ENCODE measurements at places on chromosomes 7 and 10.

- DNase-seq, result no peak
These were observed 448.9 kb upstream of the FZD8 start for GRCh38 chr10:36091007-36091406.

DNA sequence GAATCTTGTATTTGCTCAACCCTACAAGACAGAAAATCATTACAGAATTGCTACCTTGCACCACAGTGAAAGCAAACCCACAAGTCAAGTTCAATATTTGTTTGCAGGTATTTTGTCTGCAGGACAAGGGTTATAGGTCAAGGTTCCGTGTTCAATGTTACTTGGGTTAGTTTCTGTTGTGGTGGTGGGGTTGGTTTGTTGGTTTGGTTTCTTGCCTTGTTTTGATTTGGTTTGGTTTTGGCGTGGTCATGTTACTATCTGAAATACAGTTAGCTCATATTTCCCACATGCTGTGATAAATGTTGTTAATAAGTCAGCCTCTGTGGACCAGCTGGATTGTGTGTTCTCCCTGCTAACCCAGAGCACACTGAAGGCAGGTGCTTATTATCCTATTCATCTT lies 75.6 kb upstream of the INSIG1 start:
- DNase-seq, result no peak

DNA sequence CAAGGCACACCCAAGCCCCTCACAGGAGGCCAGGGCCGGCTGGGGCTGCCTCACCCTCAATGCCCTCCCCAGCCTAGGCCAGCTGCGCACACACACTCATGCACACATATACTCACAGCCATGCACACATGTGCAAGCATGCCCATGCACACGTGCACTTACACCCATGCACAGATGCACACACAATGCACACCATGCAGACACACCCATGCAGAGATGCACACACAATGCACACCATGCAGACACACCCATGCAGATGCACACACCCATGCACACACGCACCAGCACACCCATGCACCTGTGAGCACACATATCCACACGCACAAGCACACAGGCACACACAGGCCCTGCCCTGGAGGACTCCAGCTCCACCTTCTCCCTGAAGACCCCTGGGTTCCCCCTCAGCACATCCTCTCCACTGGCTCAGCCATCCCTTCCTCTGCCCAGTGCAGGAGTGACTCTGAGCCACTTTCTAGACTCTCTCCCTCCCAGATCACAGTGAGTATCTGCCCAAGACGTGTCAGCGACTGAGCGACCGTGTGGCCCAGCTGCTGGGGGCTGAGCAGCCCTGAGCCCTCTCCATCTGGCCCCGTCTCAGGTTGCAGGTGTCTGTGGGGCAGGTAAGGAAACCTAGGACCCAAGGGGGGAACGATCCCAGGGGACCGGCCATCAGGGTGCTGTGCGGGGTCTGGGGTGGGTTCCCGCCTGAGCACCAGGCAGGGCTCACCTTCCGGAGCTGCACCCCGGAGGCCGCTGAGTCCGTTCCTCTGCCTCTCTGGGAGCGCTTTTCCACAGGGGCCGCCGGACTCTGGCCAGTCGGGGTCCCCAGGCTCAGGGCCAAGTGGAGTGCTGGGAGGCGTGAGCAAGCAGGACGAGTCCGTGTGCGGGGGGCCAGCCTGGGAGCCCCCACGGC lies 25.8 kb downstream of the AP5Z1 start:
- DNase-seq, result no peak

DNA sequence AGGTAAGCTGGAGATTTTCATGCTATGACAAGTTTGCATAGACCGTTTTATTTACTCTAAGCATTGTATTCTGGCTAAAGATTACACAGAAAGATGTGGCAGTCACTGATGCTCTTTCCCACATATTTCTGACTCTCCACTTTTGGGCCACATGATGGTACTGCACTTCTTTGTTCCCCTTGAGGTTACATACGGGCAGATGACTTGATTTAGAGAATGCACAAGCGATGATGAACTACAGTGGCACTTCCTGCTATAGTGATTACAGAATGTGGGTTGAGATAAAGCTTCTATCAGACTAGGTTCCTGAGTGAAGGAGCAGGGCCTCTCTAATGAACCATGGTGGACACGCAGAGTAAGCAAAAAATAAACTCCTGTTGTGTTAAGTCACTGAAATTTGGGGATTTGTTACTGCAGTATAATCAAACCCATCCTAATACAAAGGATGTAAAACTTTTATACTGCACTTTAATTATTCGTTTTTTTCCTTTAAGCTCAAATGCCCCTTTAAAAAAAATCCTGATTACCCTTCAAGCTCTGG lies 177.9 kb downstream of the TAX1BP1 start:
- DNase-seq, result no peak

GRCh38 chr10:68224810-68225209 lies 7.1 kb downstream of the ATOH7 start:
- no peak for DNase-seq

DNA sequence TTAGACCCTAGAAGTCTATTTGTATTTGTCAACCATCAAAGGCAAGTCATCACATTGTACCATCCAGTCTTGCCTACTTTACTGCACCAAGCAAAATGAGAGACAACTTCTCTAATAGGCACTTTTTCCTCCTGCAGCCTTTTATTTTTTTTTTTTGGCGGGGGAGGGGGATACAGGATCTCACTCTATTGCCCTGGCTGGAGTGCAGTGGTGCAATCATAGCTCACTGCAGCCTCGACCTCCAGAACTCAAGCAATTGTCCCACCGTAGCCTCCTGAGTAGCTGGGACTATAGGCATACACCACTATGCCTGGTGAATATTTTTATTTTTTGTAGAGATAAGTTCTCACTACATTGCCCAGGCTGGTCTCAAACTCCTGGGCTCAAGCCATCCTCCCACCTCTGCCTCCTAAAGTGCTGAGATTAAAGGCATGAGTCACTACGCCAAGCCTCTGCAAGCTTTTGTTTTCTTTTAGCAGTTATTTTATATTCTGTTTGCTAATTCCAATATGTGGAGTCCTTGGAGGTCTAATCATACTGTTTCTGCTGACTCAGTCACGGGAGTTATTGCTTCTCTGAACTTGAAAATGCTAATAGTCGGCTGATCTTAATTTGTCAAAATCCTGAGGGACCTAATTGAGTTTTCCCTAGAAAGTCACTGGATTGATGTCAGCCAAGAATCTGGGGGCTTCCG lies 14.2 kb downstream of the KPNA7 start:
- no peak for DNase-seq

- DNase-seq, result no peak
These were observed 173.7 kb downstream of the COBL start for GRCh38 chr7:51142741-51143385.

All from CMK (cell line).